ENCODE measurements at places on chromosomes 5 and 9.
A peak's percentile ranks its signal among the peaks of the same experiment; 100 is the strongest.

DNA sequence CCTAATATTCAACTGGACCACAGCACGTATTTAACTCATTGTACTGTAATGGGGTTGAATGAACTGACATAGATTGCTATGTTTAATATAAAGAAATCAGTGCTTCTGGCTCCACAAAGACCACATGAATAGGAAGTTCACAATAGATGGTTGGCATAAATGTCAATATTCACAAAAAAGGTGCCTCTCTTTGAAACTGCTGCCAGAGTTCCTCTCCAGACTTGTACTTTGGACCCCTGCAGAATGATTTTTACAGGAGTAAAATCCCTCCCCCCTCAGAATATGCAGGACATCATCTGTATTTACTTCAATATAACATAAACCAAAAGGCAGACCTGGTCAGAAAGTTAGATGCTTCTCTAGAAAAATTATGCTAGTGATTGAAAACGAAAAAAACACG lies 508.5 kb upstream of the DAP start:
- no peak for DNase-seq

DNA sequence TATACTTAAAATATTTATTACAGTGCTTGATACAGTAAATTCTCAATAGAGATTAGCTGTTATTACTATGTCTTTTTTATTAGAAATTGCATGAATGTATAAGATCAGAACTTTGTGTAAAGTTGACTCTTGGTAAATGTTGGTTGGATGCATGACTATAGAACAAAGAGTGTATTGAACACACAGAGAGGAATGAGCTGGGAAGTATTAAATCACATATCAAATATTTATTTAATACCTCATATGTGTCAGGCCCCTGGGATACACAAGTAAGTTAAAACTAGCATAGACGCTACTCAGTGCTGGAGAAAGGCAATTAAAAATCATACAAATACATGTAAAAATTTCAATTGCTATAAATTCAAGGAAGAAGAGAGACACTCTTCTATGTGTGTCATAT lies 550.7 kb upstream of the TLE4 start:
- no peak for DNase-seq

GRCh38 chr5:59485629-59486439 lies 407.7 kb downstream of the PDE4D start:
- DNase-seq, result peak; percentile 14

DNA sequence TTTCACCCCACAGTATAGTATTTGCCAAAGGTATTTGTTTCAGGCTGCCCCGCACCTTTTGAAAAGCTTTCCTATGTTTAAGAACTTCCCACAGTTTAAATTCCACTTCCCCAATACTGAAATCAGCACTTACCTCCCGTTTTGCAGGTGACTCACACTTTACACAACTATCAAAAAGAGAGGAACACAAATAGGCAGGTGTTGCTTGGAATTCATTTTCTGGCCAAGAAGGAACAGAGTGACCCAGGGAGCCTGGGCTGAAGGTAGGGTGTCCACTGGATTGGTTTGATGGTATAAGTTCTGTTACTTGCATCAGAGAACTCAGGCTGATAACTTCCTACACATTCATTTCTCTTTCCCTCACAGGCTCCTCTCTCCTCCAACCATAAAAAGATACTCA lies 60.1 kb upstream of the SLC30A5 start:
- DNase-seq, result no peak

DNA sequence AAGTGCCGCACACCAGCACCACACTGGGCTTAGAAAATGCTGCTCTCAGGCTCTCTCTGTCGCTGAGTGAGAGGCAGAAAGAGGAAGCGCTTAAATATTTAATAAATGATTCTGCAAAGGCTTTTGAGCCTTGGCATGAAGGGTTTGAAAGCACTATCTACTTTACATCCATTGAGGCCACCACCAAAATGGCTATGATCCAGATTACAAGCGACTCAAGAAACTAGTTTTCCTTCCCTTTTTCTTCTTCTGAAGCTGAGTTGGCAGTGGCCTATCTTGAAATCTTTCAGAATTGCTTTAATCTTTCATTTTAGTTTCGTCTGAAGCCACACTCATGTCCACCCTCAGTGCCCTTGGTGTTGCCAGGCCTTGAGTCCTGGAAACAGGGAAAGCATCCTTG lies 59.5 kb downstream of the EBF1 start:
- no peak for DNase-seq

GRCh38 chr9:117344892-117345660 lies 69.8 kb downstream of the ASTN2 start:
- DNase-seq, result no peak

- DNase-seq, result no peak
These were observed 61.2 kb downstream of the COL15A1 start for GRCh38 chr9:99004717-99005460.

- no peak for DNase-seq
These were observed 38.9 kb upstream of the STX17 start for GRCh38 chr9:99867536-99867935.

- DNase-seq, result no peak
These were observed 66.7 kb downstream of the ADAMTS2 start for GRCh38 chr5:179278546-179278945.

DNA sequence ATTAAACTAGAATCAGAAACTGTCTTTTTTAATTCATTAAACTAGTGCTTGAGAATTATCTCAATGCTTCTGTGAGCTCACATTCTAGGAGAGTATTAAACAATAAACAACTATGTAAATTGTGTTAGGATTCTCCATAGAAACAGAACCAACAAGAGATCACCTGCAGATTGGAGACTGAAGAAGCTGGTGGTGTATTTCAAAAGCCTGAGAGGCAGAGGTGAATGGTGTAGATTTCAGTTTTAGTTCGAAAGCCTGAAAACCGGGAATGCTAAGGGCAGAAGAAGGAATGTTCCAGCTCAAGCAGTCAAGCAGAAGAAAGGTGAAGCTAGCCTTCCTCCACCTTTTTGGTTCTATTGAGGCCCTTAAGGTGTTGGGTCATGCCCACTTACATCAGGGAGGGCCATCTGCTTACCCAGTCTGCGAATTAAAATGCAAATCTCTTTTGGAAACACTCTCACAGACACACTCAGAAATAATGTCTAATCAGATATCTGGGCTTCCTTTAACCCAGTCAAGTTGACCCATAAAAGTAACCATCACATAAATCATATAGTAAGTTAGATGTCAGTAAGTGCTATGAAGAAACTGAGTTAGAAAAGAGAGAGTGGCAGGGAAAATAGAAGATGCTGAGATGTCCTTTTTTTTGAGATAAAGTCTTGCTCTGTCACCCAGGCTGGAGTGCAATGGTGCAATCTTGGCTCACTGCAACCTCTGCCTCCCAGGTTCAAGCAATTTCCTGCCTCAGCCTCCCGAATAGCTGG lies 291.5 kb downstream of the ARRDC3 start:
- no peak for DNase-seq

- no peak for DNase-seq
These were observed 396.5 kb downstream of the ANXA1 start for GRCh38 chr9:73548201-73548600.

- no peak for DNase-seq
These were observed 26.4 kb downstream of the ERCC8 start for GRCh38 chr5:60918466-60918865.

- no peak for DNase-seq
These were observed 30.5 kb upstream of the LMX1B start for GRCh38 chr9:126583144-126583760.

DNA sequence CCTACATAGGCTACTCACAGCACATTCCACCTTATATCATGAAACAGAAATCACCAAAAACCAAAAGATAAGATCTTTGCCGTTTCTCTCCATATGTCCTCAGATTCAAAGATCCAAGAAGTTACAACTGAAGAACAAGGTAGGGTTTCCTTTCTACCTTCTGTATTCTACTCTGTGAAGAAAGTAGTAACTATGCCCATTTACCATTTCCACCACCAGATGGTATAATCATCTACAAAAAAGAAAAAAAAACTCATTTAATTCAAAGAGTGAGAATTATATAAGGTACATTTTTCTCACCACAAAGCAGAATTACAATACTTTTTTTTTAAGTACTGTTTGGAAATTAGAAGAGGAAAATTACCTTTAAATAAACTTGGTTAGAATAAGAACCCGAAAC lies 172.6 kb upstream of the PTGER4 start:
- DNase-seq, result no peak

- no peak for DNase-seq
These were observed 2.5 kb downstream of the F2R start for GRCh38 chr5:76718381-76718832.

GRCh38 chr9:112751056-112751795 lies 666 bp downstream of the SNX30 start:
- DNase-seq, result peak; percentile 74

- no peak for DNase-seq
These were observed 92.9 kb downstream of the NDFIP1 start for GRCh38 chr5:142201471-142201887.

- DNase-seq, result no peak
These were observed 37.7 kb downstream of the TSSK1B start for GRCh38 chr5:113397046-113397445.

DNA sequence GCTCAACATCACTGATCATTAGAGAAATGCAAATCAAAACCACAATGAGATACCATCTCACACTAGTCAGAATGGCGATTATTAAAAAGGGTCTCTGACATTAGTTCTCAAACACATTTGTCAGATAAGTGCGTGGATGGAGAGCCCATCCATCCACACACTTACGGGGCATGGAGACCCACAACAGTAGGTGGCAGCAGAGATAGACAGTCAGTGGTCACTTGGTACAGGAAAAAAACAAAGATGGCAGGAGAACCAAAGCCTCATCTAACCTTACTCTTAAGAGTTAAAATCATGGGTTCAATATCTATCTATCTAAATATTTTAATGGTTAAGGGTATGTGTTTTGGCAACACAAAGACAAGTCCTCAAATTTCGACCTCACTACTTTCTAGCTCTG lies 1378.7 kb upstream of the C9orf72 start:
- no peak for DNase-seq
